ENCODE measurements at places on chromosomes 12 and 14.

GRCh38 chr12:113950873-113951272 is 15.3 kb downstream of the RBM19 start:
- no peak for DNase-seq

GRCh38 chr12:79056775-79057174 is 192.2 kb downstream of the SYT1 start:
- no peak for DNase-seq

- DNase-seq, result no peak
Measured at GRCh38 chr12:56001487-56002100, 4.5 kb downstream of the SUOX start.

DNA sequence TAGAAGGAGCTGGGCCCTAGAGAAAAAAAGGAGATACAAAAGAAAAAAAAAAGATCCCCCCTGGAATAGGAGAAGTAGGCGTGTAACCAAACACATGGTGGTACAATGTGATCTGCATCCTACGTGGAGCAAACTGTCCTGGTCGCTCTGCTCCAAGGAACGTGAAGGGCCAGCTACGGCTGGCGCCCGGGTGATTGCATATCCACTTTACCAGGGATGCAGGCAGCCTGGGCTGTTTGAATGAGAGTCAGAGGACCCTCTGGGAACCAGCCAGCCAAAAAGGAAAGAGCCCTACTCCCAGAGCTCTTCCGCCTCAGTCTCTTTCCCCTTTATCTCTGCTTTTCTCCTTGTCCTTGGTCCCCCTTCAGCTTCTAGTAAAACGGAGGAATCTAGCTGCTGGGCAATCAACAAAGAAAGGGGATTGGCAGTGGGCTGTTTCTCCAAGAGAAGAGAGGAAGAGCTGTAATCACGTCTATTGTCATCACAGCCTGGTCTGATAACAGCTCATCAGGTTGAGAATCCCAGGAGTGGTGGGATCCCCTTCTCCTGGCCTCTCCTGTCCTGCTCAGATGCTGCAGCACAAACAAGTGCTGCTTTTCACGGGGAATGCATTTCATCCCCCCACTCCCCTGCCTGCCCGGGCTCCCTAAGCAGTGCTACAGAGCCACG is 156.0 kb downstream of the ADCK1 start:
- no peak for DNase-seq

DNA sequence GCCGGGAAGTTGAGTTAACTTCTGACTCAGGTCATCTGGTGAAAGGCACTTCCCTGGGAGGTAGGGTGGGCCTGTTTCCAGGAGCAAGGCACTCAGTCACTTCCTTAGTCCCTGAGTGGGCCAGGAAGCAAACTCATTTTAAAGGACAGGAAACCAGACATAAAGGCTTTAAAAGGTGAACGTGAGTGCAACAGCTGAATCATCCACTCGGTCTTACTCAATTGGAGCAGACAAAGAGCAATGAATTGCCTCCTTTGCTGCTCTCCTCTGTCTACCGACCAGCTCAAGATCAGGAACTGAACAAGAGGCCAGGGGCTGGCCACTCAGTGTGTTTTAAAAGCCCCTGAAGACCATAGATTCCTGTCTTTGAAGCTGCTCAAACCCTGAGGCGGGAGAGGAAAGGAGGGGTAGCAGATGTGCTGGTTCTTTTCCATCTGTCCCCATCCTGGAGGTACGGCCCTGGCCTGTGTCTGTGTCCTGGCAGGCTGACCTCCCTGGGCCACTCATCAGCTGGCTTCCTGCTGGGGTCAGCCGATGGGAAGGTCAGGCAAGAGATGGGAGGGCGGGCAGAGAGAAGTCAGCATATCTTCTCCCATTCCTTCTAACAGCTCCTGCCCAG is 148.9 kb downstream of the PPM1H start:
- peak; percentile 69 for DNase-seq

DNA sequence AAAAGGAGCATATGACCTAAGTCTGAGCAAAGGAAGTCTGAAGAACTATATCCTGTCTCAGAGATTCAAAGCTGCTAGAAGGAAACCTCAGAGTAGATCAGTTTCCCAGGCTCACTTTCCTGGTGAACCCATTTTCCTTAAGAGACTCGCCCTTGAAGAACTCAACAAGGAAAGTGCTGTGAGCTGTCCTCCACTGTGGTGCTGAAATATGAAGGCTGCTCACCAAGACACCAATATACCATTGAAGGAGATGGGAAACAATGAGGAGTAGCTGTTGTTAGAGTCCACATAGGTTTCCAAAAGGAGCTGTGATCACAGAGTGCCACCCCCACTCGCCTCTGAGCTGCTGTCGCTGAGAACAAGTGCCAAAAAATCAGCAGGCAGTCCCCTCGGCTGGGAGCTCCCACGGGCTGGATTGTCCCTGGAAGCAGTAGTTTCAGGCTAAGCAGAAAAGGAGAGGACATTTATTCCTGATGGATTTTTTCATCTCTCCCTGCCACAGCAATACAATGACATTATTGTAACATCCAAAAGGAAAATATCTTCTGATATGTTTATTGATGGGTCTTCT is 282.1 kb downstream of the RPS29 start:
- DNase-seq, result peak; percentile 53

DNA sequence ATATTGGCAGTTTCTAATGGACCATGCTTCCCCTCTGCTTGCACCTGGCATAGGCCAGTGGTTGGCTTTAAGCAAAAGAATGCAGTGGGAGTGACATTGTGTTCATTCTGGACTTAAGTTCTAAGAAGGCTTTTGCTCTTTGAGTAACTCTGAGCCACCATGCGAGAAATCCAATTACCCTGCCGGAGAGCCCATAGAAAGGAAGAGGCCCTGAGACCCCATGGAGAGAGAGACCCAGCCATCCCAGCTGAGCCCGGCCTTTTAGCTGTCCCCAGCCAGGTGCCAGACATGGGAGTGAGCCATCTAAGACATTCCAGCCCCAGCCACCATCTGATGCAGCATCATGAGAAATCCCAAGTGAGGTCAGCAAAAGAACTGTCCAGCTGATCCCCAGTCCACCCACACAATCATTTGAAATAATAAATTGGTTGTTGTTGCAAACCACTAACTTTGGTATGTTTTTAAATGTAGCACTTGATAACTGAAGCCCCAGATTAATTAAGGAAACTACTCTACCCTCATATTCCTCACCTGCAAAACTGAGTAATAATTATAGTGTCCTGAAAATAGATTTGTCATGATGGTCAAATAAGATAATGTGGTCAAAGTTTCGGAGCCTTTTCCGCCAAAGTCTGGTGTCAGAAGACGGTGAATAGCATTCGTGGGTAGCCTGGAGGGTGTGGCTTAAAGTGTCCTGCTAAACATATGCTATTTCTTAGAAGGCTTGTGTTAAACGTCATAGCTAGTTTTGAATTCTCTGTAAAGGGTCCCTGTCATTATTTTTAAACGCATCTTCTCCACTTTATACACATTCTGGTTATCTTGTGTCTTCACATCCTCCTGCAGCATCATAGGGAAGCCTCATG is 166.6 kb upstream of the PELI2 start:
- DNase-seq, result no peak

DNA sequence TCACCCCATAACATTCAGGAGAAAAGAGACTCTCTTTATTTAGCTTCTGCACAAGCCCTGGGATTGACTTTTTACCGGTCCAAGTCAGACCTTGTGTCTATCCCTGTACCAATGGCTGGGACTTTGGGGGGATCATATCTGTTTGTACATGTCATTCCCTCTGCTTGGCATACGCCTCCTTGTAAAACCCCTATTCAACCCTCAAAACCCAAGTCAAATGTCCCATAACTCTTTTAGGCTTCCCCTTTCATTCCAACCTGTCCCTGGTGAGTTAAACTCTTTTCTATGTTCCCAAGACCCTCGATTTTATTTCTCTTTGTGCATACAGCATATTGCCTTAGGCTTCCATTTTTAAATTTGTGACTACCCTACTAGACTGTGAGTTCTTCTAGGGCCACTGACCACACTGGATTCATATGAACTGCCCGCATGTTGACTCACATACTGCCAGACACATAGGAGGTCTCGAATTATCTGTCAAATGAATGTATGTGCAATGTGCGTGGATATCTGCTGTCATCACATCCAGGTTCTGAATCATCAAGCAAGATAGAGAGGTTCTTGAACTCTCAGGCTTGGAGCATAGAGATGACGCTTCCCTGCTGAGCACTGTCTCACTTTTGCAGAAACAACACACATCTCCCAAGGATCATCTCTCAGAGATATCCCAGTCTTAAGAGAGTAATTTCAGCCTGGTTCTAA is 548.6 kb upstream of the TBX3 start:
- DNase-seq, result no peak

GRCh38 chr12:3277306-3277943 is 200.2 kb downstream of the TSPAN9 start:
- DNase-seq, result no peak

DNA sequence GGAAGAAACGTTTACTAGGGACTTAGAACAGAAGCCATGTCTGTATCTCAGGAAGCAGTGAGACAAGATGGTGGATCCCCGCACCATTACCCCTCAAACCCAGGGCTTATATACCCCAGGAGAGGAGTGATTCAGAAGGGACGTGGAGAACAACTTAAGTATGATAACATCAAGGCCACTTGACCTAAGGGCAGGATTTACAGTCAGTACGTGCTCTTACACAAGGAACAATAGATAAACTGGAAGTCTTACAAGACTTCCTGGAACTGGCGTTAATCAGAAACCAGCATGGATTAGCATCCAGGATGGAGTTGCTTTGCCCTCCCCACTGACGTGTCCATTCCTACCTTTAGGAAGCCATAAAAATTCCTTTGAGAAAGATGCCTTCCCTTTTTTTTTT is 8.6 kb upstream of the ETFBKMT start:
- no peak for DNase-seq

Data from femur (tissue), 1 donor.